Pancreas (tissue), 10 donors: ENCODE measurements at places on chromosomes 2 and 18. TPM values are rescaled to one million over a fixed set of nuclear protein-coding genes. Genes with fewer than 3 reads are reported as not detected.

FOXI3 gene
- total RNA-seq = not detected

COL3A1 gene
- 165 TPM for total RNA-seq

LRATD1 gene
- total RNA-seq = 6.5 TPM

GKN2 gene
- not detected for total RNA-seq

SLC4A3 gene
- 2.1 TPM for total RNA-seq

FZD7 gene
- 2.7 TPM for total RNA-seq

POTEC gene
- not detected for total RNA-seq

CKAP2L gene
- total RNA-seq = 0.06 TPM

SCTR gene
- total RNA-seq = 47.1 TPM

NAT8 gene
- not detected for total RNA-seq

GRCh38 chr2:72695676-72696075 lies 130.2 kb downstream of the EXOC6B start:
- peaks cover 13% of the 10 kb centered on the region for H3K4me1 ChIP-seq
- H3K27ac ChIP-seq = no peak overlapping the region
- no peaks in the 10 kb centered on the region for H3K36me3 ChIP-seq

- H3K4me3 ChIP-seq = no peak overlapping the region
- DNase-seq = no peak
- no peaks in the 10 kb centered on the region for H3K36me3 ChIP-seq
These were observed 2.0 kb upstream of the TUBB6 start for GRCh38 chr18:12305930-12306629.

DNA sequence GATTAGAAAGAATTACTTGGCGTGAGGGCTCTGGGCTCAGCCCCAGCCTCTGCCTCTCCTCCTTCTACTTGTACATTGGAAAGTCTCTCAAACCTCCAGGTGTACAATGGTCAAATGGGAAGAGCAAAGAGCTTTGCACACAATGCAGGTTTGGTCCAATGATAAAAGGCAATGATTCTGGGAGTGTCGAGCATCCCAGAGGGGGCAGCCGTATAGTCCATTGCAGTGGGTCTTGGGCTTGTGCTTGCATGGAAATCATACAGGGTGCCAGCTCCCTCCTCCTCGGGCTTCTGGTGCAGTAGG lies 98.0 kb upstream of the NCK2 start:
- H3K27ac ChIP-seq = no peak overlapping the region
- H3K4me3 ChIP-seq = no peak overlapping the region
- no peak for DNase-seq
- H3K4me1 ChIP-seq = peaks cover 5% of the 10 kb centered on the region
- H3K27me3 ChIP-seq = no peaks in the 10 kb centered on the region

GRCh38 chr2:177692042-177692782 lies 299.6 kb downstream of the AGPS start:
- H3K4me3 ChIP-seq = no peak overlapping the region
- no peaks in the 10 kb centered on the region for H3K27me3 ChIP-seq
- no peaks in the 10 kb centered on the region for H3K36me3 ChIP-seq
- DNase-seq = no peak
- H3K4me1 ChIP-seq = no peaks in the 10 kb centered on the region
- H3K27ac ChIP-seq = no peak overlapping the region

- H3K4me1 ChIP-seq = no peaks in the 10 kb centered on the region
- no peaks in the 10 kb centered on the region for H3K27me3 ChIP-seq
- H3K36me3 ChIP-seq = no peaks in the 10 kb centered on the region
- DNase-seq = no peak
- H3K27ac ChIP-seq = no peak overlapping the region
These were observed 138.5 kb upstream of the DLX2 start for GRCh38 chr2:172241222-172241621.

DNA sequence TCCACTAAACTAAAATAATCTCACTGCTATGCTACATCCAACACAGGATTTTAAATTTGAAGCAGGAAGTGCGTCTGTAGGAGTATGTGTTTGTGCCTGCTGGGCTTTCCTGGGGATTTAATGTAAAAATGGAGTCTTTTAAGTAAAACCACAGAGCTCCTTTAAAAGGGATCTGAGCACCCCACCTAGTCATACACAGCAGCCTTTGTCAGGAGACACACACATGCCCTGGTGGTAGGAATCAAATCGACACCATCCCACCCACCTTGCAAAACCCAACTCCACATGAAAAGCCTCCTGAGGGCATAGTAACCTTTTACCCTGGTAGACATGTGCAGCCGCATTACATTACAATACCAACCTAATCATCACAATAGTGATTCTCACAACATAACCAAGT lies 29.1 kb downstream of the UXS1 start:
- no peak overlapping the region for H3K4me3 ChIP-seq
- H3K36me3 ChIP-seq = no peaks in the 10 kb centered on the region
- no peak for DNase-seq
- H3K4me1 ChIP-seq = no peaks in the 10 kb centered on the region

GRCh38 chr2:104321116-104321795 lies 532.7 kb upstream of the POU3F3 start:
- H3K36me3 ChIP-seq = no peaks in the 10 kb centered on the region
- H3K4me1 ChIP-seq = no peaks in the 10 kb centered on the region
- no peak overlapping the region for H3K27ac ChIP-seq
- no peaks in the 10 kb centered on the region for H3K27me3 ChIP-seq

GRCh38 chr2:191933307-191934105 lies 86.6 kb upstream of the CAVIN2 start:
- no peaks in the 10 kb centered on the region for H3K36me3 ChIP-seq
- peak; percentile 43 for DNase-seq
- no peaks in the 10 kb centered on the region for H3K27me3 ChIP-seq
- H3K27ac ChIP-seq = no peak overlapping the region
- H3K4me1 ChIP-seq = no peaks in the 10 kb centered on the region
- no peak overlapping the region for H3K4me3 ChIP-seq

- DNase-seq = no peak
- no peaks in the 10 kb centered on the region for H3K27me3 ChIP-seq
- H3K4me3 ChIP-seq = no peak overlapping the region
- no peaks in the 10 kb centered on the region for H3K4me1 ChIP-seq
- H3K36me3 ChIP-seq = no peaks in the 10 kb centered on the region
- no peak overlapping the region for H3K27ac ChIP-seq
These were observed 108.8 kb upstream of the PIEZO2 start for GRCh38 chr18:11258039-11258610.

GRCh38 chr2:219386532-219387280 lies 1.0 kb downstream of the DNPEP start:
- H3K27ac ChIP-seq = peak overlapping the region; percentile 91
- H3K4me3 ChIP-seq = peak overlapping the region; percentile 71
- peak; percentile 42 for DNase-seq
- H3K27me3 ChIP-seq = no peaks in the 10 kb centered on the region
- no peaks in the 10 kb centered on the region for H3K4me1 ChIP-seq

GRCh38 chr2:38634684-38635083 lies 31.2 kb upstream of the GALM start:
- H3K36me3 ChIP-seq = no peaks in the 10 kb centered on the region
- no peak for DNase-seq
- no peaks in the 10 kb centered on the region for H3K4me1 ChIP-seq
- H3K4me3 ChIP-seq = no peak overlapping the region
- H3K27me3 ChIP-seq = no peaks in the 10 kb centered on the region

DNA sequence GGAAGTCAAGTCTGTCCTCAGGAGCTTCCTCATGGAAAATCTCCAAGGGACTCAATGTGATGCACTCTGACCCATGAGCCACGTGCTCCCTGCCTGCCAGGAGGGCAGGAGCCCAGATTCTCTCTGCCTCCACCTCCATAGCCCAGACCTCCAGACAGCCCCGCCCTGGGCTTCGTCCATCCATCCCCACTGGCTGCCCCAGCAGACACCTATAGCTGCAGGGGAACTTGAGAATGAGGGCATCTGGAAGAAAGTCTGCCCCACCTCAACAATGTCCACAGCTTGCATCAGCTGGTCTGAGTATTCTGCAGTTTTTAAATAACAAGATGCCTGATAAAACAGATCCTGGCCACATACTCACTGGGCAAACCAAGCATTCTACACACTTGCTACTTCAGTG lies 418.8 kb upstream of the SMIM21 start:
- H3K4me1 ChIP-seq = no peaks in the 10 kb centered on the region
- no peak overlapping the region for H3K4me3 ChIP-seq
- H3K27ac ChIP-seq = no peak overlapping the region
- no peak for DNase-seq
- H3K27me3 ChIP-seq = no peaks in the 10 kb centered on the region

GRCh38 chr2:72438364-72438763 lies 290.7 kb upstream of the CYP26B1 start:
- DNase-seq = no peak
- H3K27ac ChIP-seq = no peak overlapping the region
- H3K4me3 ChIP-seq = no peak overlapping the region
- H3K36me3 ChIP-seq = no peaks in the 10 kb centered on the region
- H3K27me3 ChIP-seq = no peaks in the 10 kb centered on the region

- H3K27ac ChIP-seq = no peak overlapping the region
- no peak overlapping the region for H3K4me3 ChIP-seq
- no peak for DNase-seq
- H3K36me3 ChIP-seq = no peaks in the 10 kb centered on the region
These were observed 108.4 kb upstream of the RMDN2 start for GRCh38 chr2:37816686-37817085.

GRCh38 chr2:163556511-163556910 lies 179.3 kb downstream of the FIGN start:
- DNase-seq = no peak
- H3K4me3 ChIP-seq = no peak overlapping the region
- H3K4me1 ChIP-seq = no peaks in the 10 kb centered on the region
- no peaks in the 10 kb centered on the region for H3K27me3 ChIP-seq

- peaks cover 40% of the 10 kb centered on the region for H3K4me1 ChIP-seq
- H3K4me3 ChIP-seq = no peak overlapping the region
- no peak for DNase-seq
- no peaks in the 10 kb centered on the region for H3K36me3 ChIP-seq
- H3K27ac ChIP-seq = no peak overlapping the region
These were observed 67.5 kb downstream of the SPATS2L start for GRCh38 chr2:200373973-200374416.

DNA sequence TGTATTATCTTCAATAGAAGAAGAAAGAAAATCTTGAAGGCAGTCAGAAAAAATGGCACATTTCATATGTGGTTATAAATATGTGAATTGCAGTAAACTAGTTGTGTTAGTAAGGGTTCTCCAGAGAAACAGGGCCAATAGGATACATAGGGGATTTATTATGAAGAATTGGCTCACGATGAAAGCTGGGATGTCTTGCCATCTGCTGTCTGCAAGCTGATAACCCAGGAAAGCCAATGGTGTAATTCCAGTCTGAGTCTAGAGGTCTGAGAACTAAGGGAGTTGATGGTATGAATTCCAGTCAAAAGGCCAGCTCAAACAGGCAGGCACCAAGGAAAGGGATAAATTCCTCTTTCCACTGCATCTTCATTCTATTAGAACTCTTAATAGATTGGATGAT lies 362.4 kb downstream of the KCNJ3 start:
- H3K4me1 ChIP-seq = no peaks in the 10 kb centered on the region
- H3K4me3 ChIP-seq = no peak overlapping the region
- no peak overlapping the region for H3K27ac ChIP-seq
- DNase-seq = no peak

DNA sequence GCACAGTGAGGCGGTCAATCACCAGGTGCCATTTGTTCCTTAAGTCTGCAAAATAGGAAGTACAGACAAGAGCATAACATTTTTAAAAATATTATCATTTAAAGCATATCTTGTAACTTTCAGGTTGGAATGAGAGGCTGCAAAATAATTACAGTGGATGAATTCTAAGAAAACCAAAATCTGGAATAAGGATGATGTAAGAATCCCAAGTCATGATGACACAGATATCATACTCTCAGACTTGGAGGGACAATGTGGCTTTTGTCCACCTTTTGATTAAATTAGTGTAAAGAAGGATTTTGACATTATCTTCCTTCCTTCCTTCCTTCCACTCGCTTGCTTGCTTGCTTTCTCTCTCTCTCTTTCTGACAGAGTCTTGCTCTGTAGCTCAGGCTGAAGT lies 244.4 kb downstream of the NAPG start:
- H3K4me1 ChIP-seq = no peaks in the 10 kb centered on the region
- no peak overlapping the region for H3K4me3 ChIP-seq
- H3K27me3 ChIP-seq = no peaks in the 10 kb centered on the region

DNA sequence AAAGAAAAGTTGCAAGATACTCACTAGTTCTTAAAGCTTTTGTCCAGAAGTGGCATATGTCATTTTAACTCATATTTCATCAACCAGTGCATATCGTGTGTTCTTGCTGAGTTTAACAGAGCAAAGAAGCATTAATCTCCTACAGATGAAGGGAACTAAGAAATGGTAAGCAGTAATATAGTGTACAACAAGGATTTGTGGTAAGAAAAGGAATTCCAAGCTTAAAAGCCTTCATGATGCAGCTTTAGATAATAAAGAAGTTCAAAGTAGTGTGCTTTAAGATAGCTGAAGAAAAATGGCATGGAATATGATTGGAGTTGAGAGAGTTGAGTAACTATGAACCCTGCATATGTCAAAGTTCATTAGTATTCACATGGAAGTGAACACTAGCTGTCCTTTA lies 649.8 kb upstream of the FSHR start:
- H3K36me3 ChIP-seq = no peaks in the 10 kb centered on the region
- DNase-seq = no peak
- H3K27me3 ChIP-seq = no peaks in the 10 kb centered on the region
- H3K27ac ChIP-seq = no peak overlapping the region

GRCh38 chr2:50449306-50449705 lies 582.6 kb downstream of the NRXN1 start:
- no peaks in the 10 kb centered on the region for H3K4me1 ChIP-seq
- no peak overlapping the region for H3K27ac ChIP-seq
- H3K4me3 ChIP-seq = no peak overlapping the region
- no peak for DNase-seq
- no peaks in the 10 kb centered on the region for H3K36me3 ChIP-seq

GRCh38 chr2:9770308-9771100 lies 72.8 kb upstream of the TAF1B start:
- H3K27me3 ChIP-seq = no peaks in the 10 kb centered on the region
- H3K4me3 ChIP-seq = no peak overlapping the region
- peak; percentile 29 for DNase-seq
- H3K36me3 ChIP-seq = no peaks in the 10 kb centered on the region

GRCh38 chr2:232892221-232892620 lies 22.2 kb downstream of the SNORC start:
- no peaks in the 10 kb centered on the region for H3K36me3 ChIP-seq
- no peaks in the 10 kb centered on the region for H3K27me3 ChIP-seq
- no peak for DNase-seq
- no peak overlapping the region for H3K4me3 ChIP-seq
- H3K27ac ChIP-seq = no peak overlapping the region

DNA sequence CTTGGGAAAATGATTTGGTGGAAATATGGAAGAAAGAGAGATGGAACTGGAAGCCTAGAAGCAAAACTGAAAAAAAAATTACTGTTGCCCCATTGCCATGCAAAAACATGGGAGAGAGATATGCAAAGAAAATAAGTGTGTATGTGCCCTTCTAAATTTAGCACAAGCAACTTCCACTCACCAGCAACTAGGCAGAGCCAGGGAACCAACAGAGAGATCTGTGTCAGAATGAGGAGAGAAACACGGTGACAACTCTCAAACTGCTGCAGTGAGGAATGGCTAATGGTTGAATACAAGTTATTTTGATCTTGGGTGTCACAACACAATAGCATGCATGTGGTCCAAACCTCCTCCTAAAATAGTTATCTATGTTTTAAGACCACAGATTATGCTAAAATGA lies 10.9 kb downstream of the DSC2 start:
- no peak overlapping the region for H3K27ac ChIP-seq
- H3K27me3 ChIP-seq = no peaks in the 10 kb centered on the region
- DNase-seq = no peak
- peaks cover 8% of the 10 kb centered on the region for H3K36me3 ChIP-seq

GRCh38 chr2:88580088-88580487 lies 47.2 kb downstream of the EIF2AK3 start:
- DNase-seq = no peak
- H3K36me3 ChIP-seq = peaks cover 74% of the 10 kb centered on the region
- H3K4me1 ChIP-seq = no peaks in the 10 kb centered on the region
- H3K27me3 ChIP-seq = no peaks in the 10 kb centered on the region
